Effector CD4-positive, alpha-beta T cell (primary cell): ENCODE measurements at places on chromosomes 3 and 15.

DNA sequence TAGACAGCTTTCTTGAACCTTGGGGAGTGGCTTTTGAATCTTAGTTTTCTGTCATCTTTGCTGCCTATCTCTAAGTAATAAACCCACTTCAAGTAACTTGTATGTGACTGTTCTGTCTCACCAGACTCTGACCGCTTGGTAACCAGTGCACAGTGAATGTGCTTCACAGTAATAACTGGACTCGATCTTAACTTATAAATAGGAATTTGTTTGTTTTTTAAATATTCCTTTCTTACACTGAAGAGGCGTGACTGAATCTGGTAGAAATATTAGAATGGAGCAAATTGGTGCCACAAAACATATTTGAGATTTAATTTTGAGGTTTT is 318.0 kb downstream of the GBE1 start:
- no peak for DNase-seq

- no peak for DNase-seq
Measured at GRCh38 chr3:132344666-132345280, 27.6 kb downstream of the ACP3 start.

DNA sequence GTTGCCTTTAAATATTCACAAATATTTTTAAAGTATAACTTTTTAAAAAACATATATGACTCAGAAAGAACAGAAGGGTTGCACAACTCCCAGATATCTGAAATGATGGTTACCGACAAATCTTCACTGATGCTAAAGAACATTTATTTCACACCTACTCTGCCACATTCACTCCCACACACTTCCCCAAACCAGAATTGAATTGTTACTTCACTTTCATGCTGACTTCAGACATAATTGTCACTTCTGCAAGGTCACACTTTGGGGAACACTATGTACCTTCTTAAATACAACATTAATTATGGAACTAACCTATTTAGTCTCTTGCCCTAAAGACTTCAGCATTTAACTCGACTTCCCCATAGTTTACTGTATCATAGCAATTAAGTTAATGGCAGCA is 795.1 kb downstream of the FHIT start:
- DNase-seq, result no peak

- no peak for DNase-seq
Measured at GRCh38 chr3:178967177-178967532, 104.5 kb downstream of the ZMAT3 start.

GRCh38 chr3:3628676-3629328 is 170.4 kb upstream of the LRRN1 start:
- no peak for DNase-seq

DNA sequence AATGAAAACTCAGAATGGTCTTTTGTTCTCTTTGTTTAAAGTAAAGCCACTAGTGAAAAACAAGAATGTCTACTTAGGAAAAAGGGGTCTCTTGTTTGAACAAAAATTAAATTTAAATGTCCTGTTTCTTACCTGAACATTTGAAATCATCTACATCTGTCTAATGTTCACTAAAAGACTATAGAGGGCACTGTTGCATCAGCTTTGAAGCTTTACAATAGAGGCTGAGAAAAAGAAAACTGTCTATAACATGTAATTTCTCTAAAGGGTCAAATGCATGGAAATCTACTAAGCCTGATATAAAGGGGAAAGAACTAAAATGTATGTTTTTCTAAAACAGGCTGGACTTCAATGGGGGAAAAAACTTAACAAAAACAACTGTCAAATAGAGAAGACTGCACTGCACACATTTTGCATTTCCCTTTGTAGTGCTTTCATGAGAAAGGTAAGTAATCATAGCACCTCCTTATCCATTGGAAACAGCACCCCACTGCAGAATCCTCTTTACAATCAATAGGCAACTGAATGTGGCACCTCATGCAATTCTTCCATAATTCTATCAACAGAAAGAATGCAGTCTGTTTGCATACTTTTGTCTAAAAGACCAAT is 26.3 kb downstream of the DPH6 start:
- DNase-seq, result no peak
